ENCODE measurements at places on chromosomes 2 and 18. TPM values are rescaled to one million over a fixed set of nuclear protein-coding genes. Genes with fewer than 3 reads are reported as not detected.
A peak's percentile ranks its signal among the peaks of the same experiment; 100 is the strongest.

The MARS2 gene
- 14.4 TPM for total RNA-seq

The CD8A gene
- total RNA-seq = 0.95 TPM

The SMPD4 gene
- total RNA-seq = 76.4 TPM

- H3K36me3 ChIP-seq = peaks cover 22% of the 10 kb centered on the region
- no peak overlapping the region for H3K27ac ChIP-seq
- H3K27me3 ChIP-seq = no peaks in the 10 kb centered on the region
- DNase-seq = no peak
These were observed 2.3 kb downstream of the SF3B6 start for GRCh38 chr2:24073816-24074215.

GRCh38 chr2:86223140-86223926 is 24.1 kb downstream of the MRPL35 start:
- no peaks in the 10 kb centered on the region for H3K27me3 ChIP-seq
- H3K36me3 ChIP-seq = no peaks in the 10 kb centered on the region
- peak; percentile 25 for DNase-seq
- peak overlapping the region; percentile 87 for H3K27ac ChIP-seq

- H3K27ac ChIP-seq = no peak overlapping the region
- no peaks in the 10 kb centered on the region for H3K36me3 ChIP-seq
- no peaks in the 10 kb centered on the region for H3K27me3 ChIP-seq
- no peak overlapping the region for H3K4me3 ChIP-seq
- peaks cover 34% of the 10 kb centered on the region for H3K4me1 ChIP-seq
These were observed 133.7 kb downstream of the SMAD7 start for GRCh38 chr18:48817021-48817461.

GRCh38 chr18:75264926-75265597 is 54.5 kb downstream of the TSHZ1 start:
- no peak overlapping the region for H3K4me3 ChIP-seq
- H3K36me3 ChIP-seq = no peaks in the 10 kb centered on the region
- no peak for DNase-seq
- H3K27me3 ChIP-seq = no peaks in the 10 kb centered on the region
- no peak overlapping the region for H3K27ac ChIP-seq

DNA sequence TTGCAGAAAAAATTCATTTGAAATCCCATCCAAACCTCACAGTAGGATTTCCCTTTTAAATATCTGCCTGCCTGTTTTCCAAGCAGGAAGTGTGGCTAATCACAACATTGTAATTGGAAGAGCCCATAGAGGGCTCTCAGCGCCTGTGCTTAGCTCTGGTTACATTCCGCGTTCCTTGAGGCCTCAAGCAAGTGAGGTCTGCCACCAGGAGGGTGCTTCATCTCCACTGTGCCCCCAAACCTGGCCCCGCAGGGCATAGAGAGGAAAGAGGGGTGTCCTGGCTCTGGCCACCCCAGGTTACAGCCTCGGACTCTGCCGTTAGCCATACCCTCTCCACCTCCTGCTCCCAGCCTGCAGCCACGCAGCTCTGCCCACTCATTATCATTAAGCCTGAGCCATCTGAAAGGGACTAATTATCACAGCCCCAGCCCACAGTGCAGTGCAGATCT is 214.8 kb downstream of the SP3 start:
- H3K4me1 ChIP-seq = no peaks in the 10 kb centered on the region
- H3K27me3 ChIP-seq = no peaks in the 10 kb centered on the region
- no peak overlapping the region for H3K4me3 ChIP-seq
- H3K27ac ChIP-seq = no peak overlapping the region
- H3K36me3 ChIP-seq = no peaks in the 10 kb centered on the region

Data from transverse colon (tissue), 4 donors.